Osteocyte (in vitro differentiated cells): ENCODE measurements at places on chromosomes 13 and 19. TPM values are rescaled to one million over a fixed set of nuclear protein-coding genes. Genes with fewer than 3 reads are reported as not detected.
A peak's percentile ranks its signal among the peaks of the same experiment; 100 is the strongest.

DNA sequence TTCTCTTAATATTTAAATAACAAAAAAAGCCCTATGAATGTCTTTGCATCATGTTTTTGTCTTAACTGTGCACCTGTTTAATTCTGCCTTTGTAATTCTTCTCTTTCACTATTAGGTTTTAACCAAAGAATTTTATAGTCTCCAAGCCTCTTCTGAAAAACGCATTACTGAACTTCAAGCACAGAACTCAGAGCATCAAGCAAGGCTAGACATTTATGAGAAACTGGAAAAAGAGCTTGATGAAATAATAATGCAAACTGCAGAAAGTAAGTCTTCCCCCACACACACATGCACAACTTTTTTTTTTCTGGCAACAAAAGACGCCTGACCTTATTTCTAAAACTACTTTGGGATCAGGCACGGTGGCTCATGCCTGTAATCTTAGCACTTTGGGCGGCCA lies 126.5 kb downstream of the PIBF1 start:
- no peak for DNase-seq
- H3K36me3 ChIP-seq, result peaks cover 39% of the 10 kb centered on the region
- no peaks in the 10 kb centered on the region for H3K4me1 ChIP-seq
- H3K4me3 ChIP-seq, result no peak overlapping the region

The ZNF253 gene
- 10.6 and 12.8 TPM in 2 replicates for total RNA-seq

GRCh38 chr19:19270749-19271571 lies 2.1 kb downstream of the TM6SF2 start:
- no peaks in the 10 kb centered on the region for H3K27me3 ChIP-seq
- no peak overlapping the region for H3K4me3 ChIP-seq
- no peak for DNase-seq
- peaks cover 10% of the 10 kb centered on the region for H3K4me1 ChIP-seq
- H3K36me3 ChIP-seq, result no peaks in the 10 kb centered on the region

GRCh38 chr19:51507640-51508058 lies 6.0 kb upstream of the SIGLEC12 start:
- no peak overlapping the region for H3K4me3 ChIP-seq
- DNase-seq, result peak; percentile 60
- no peaks in the 10 kb centered on the region for H3K27me3 ChIP-seq
- no peaks in the 10 kb centered on the region for H3K36me3 ChIP-seq

The PHF11 gene
- 30.6 and 32.1 TPM in 2 replicates for total RNA-seq

GRCh38 chr13:23992781-23993679 lies 95.7 kb upstream of the C1QTNF9B start:
- no peak overlapping the region for H3K27ac ChIP-seq
- H3K4me3 ChIP-seq, result no peak overlapping the region
- no peaks in the 10 kb centered on the region for H3K36me3 ChIP-seq
- H3K27me3 ChIP-seq, result peaks cover 14% of the 10 kb centered on the region

DNA sequence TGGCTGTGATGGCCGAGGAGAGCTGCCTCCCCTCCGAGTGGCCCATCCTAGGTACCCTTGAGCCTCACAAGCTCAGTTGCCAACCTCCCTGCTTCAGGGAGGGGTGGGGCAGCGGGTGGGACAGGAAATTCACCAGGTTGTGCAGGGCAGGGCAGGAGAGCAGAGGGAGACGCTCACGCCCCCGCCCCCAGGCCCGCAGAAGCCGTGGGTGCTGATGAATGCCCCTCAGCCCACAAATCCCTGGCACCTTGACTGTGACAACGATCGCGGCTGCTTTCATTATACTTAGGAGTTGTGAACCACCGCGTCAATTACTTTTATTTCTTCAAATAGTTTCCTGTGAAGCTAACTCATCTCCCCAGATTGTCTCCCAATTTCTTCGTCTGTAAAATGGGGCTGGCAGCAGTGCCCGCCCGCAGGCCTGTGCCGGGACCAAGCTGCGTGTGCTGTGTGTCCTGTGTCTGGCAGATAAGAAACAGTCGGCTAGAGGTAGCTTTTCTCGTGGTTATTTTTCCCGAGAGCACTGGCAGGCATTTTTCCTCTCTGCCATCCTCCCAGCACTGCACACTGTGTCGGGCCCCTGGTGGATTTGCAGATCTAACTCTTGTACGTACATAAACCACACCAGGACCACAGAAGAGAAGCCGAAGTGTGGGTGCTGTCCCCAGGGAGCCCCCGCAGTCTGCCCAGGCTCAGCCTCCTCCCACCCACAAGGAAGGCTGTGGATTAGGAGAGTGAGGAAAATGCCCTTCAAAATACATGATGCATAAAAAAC lies 7.9 kb upstream of the RASA3 start:
- H3K27me3 ChIP-seq, result peaks cover 2% of the 10 kb centered on the region
- no peaks in the 10 kb centered on the region for H3K36me3 ChIP-seq
- no peak overlapping the region for H3K4me3 ChIP-seq
- DNase-seq, result no peak
- H3K27ac ChIP-seq, result no peak overlapping the region

The FCGBP gene
- 0.21 and 0.38 TPM in 2 replicates for total RNA-seq

DNA sequence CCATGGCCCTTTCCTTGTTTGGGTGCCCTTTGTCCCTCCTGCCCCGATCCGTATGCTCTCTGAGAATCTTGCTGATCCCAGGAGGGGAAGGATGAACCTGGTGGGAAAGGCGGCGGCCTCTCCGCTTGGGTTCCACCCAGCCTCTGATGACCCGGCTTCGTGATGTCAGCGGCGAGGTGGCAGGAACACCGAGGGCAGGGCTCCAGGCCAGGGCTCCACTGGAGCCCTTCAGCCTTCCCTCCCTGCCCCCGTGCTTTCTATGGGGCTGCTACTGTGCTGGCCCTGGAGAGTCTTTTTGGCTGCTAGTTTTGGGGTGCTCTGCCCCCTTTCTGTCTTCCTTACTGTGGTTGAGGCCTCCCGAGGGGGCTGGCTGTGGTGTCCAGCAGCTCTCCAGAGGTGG lies 11.9 kb upstream of the LIN7B start:
- H3K4me3 ChIP-seq, result no peak overlapping the region
- peaks cover 46% of the 10 kb centered on the region for H3K36me3 ChIP-seq
- no peaks in the 10 kb centered on the region for H3K27me3 ChIP-seq
- no peak for DNase-seq
- no peak overlapping the region for H3K27ac ChIP-seq

DNA sequence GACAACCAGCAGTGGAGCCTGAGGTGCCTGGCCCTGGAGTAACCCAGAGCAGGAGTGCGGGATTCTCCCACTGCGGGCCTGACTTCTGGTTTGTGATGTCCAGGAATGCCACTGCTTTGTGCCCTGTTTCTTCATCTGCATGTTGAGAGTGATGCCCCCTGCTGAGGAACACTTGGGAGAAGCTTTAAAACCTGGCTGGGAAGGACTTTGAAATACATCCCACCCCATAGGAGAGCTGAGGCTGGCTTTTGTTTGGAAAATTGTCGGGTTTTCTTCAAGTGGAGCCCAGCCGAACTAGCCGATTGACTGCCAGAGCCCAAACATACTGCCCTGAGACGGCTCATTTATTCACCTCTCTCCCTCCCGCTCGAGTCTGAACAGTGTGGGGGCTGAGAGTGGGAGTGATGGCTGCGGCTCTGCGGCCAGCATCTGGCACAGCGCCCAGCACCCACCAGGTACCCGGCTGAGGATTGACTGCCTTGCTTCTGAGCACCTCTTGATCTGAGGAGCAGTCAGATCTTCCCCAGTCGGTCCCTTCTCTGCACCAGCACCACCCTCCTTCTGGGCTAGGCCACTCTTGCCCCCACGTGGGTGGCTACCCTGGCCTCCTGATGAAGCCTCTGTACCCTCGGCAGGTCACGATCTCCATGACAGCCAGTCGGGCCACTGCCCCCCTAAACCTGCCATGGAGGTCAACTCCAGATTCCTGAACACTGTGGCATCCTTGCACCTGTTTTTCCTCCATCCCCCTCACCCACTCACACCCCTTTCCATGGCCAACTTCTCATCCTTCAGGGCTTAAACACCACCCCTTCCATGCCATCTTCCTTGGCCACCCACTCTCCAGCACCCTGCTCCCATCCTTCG lies 148.9 kb downstream of the SIPA1L3 start:
- no peaks in the 10 kb centered on the region for H3K36me3 ChIP-seq
- no peak overlapping the region for H3K4me3 ChIP-seq
- no peak for DNase-seq
- H3K27me3 ChIP-seq, result no peaks in the 10 kb centered on the region
- peaks cover 12% of the 10 kb centered on the region for H3K4me1 ChIP-seq
- no peak overlapping the region for H3K27ac ChIP-seq

- H3K36me3 ChIP-seq, result no peaks in the 10 kb centered on the region
- H3K4me1 ChIP-seq, result peaks cover 8% of the 10 kb centered on the region
- no peak overlapping the region for H3K4me3 ChIP-seq
- H3K27me3 ChIP-seq, result peaks cover 3% of the 10 kb centered on the region
- H3K27ac ChIP-seq, result no peak overlapping the region
Measured at GRCh38 chr13:33742321-33742720, 75.6 kb upstream of the RFC3 start.

GRCh38 chr19:56942756-56943155 lies 102.2 kb upstream of the PEG3 start:
- no peaks in the 10 kb centered on the region for H3K4me1 ChIP-seq
- H3K4me3 ChIP-seq, result no peak overlapping the region
- DNase-seq, result peak; percentile 93
- no peaks in the 10 kb centered on the region for H3K27me3 ChIP-seq
- H3K27ac ChIP-seq, result no peak overlapping the region
- H3K36me3 ChIP-seq, result no peaks in the 10 kb centered on the region

DNA sequence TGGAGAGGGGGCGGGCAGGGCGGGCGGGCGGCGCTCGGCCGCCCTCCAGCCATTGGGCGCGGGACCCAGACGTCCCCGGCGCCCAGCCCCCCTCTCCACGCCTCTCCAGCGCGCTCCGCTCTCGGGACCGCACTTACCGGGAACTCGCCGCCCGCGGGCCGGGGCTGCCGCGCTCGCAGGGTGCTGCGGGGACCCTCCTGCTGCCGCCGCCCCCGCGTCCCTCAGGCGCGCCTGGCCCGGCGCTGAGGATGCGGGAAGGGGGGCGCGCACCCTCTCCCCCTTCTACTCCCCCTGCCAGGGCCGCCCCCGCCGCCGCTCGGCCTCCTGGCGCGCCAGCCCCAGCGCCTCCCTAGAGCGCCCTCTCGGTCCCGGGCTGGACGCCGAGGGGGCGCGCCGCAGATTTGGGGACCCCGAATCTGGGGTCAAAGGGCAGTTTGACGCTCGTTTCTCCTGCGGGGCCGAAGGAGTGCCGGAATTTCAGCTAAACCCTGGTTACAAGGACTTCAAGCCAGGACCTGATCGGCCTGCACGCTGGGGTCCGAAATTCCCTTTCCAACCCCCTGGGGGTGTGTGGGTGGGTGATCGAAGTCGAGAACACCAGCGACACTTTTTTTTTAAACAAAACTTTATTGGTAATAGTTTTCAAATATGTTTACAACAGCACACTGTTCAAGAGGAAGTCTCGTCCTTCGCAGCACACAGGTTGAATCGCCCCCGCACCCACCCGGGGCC lies 696 bp upstream of the SAMD1 start:
- no peak for DNase-seq
- H3K4me1 ChIP-seq, result peaks cover 15% of the 10 kb centered on the region
- peak overlapping the region; percentile 96 for H3K27ac ChIP-seq
- H3K4me3 ChIP-seq, result peak overlapping the region; percentile 98

DNA sequence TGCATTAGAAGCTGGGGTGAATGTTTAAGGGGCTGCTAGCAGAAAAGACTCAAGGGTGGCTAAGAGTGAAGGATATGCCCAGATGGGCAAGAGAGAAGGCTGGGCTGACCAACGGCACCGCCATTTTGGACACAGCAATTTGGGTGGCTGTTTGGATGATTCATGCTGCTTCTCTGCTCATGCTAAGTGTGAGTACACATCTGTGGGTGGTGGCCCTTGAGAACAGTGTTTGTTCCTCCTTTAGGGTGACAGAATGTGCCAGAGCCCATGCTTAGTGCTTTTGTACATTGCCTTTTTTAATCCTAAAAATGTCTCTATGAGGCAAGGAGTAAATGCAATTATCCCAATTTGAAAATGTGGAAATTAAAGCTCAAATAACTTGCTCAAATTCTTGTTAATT lies 9.8 kb downstream of the CBY2 start:
- H3K4me3 ChIP-seq, result no peak overlapping the region
- no peak for DNase-seq
- H3K27me3 ChIP-seq, result peaks cover 4% of the 10 kb centered on the region

The SCGB2B2 gene
- 0.24 and 0.78 TPM in 2 replicates for total RNA-seq

- no peaks in the 10 kb centered on the region for H3K27me3 ChIP-seq
- no peak for DNase-seq
- H3K27ac ChIP-seq, result no peak overlapping the region
- H3K36me3 ChIP-seq, result no peaks in the 10 kb centered on the region
Measured at GRCh38 chr19:8254286-8255001, 45.3 kb downstream of the CERS4 start.

The IFNL1 gene
- not detected in 2 replicates for total RNA-seq

GRCh38 chr19:28633319-28634018 lies 579.5 kb downstream of the UQCRFS1 start:
- no peak overlapping the region for H3K27ac ChIP-seq
- DNase-seq, result no peak
- H3K36me3 ChIP-seq, result no peaks in the 10 kb centered on the region
- no peaks in the 10 kb centered on the region for H3K4me1 ChIP-seq
- no peaks in the 10 kb centered on the region for H3K27me3 ChIP-seq
- no peak overlapping the region for H3K4me3 ChIP-seq

DNA sequence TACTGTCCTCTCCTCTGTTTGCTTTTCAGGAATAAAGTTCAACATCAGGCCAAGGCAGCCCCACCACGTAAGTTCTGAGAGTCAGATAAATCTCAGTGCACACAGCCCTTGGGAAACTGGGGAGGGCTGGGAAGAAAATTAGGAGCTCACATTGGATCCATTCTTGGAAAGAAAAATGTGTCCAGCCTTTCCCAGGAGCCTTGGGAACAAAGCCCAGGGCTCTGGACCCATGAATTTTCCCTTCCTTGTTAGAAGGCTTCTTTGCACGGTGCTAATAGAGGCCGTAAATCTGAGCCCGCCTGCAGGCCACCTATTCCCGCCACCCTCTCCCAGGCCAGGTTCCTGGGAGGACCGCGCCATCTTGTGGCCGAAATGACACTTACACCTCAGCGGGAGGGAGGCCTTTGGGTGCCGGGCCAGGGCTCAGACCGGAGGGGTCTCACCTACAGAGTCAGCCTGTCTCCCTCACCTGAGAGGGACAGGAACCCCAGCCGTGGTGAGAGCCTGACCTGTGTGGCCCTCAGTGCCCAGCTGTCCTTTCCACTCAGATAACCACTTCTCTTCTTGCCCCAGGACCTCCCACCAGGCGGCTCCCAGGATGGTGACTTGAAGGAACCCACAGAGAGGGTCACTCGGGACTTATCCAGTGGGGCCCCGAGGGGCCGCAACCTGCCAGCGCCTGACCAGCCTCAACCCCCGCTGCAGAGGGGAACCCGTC lies 25.1 kb upstream of the KCTD15 start:
- DNase-seq, result peak; percentile 90
- H3K27me3 ChIP-seq, result peaks cover 6% of the 10 kb centered on the region
- no peak overlapping the region for H3K27ac ChIP-seq
- H3K4me1 ChIP-seq, result no peaks in the 10 kb centered on the region
- no peaks in the 10 kb centered on the region for H3K36me3 ChIP-seq
- H3K4me3 ChIP-seq, result no peak overlapping the region

DNA sequence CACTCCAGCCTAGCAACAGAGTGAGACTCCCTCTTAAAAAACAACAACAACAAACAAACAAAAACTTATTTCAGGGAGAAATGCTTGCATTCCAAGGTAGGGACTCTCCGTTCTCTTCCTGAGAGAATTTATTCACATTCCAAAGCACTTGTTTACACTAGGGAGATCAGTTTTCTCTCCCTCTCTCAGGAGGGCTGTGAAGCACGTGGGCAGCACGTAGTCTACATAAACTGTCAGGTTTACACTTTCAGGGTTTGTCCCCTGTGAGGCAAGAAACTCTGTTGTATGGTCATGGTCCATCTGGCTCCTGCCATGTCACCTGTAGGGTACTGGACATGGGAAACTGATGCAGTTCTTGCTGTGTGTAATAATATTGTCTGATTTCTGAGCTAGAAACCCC lies 31.6 kb downstream of the WDR87 start:
- H3K36me3 ChIP-seq, result no peaks in the 10 kb centered on the region
- no peak overlapping the region for H3K27ac ChIP-seq
- no peaks in the 10 kb centered on the region for H3K27me3 ChIP-seq
- H3K4me1 ChIP-seq, result no peaks in the 10 kb centered on the region
- H3K4me3 ChIP-seq, result no peak overlapping the region
